ENCODE measurements at places on chromosomes 7 and 10.

GRCh38 chr7:111564078-111564477, 1.8 kb upstream of the IMMP2L start:
- DNase-seq = no peak

DNA sequence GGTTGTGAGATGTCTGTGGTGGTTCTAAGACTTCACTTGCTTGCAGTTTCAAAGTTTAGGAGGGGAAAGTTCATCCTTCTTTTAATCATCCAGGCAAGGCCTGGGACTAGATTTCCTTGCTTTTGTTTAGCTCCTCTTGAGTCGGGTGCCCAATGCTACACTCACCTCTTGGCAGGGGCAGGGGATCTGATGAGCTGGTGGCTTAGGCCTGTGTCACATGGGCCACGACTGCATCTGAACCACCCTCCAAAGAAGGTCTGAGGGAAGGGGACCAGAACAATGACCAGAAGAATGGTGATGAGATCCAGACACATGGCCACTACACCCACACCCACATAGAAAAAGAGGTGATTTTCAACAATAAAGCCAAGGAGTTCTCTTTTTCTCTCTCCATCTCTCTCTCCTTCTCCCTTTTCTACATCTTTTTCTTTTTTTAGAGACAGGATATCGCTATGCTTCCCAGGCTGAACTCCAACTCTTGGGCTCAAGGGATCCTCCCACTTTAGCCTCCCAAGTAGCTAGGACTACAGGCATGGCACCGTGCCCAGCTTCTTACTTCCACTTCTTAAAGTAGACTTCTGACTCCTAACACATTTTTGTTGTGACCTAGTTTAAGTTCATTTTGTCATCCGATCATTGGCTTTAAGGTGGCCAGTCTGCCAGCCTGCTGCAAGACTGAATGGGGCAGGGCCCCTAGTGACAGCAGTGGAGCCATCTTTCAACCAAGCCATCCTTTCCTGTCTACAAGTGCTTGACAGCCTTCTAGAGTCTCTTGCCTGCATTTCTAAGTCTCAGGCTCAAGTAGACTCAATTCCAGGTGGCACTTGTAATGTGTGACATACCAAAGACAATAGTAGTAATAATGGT, 350.9 kb downstream of the RNLS start:
- DNase-seq = no peak

GRCh38 chr10:84675060-84675459, 346.7 kb downstream of the CCSER2 start:
- no peak for DNase-seq

DNA sequence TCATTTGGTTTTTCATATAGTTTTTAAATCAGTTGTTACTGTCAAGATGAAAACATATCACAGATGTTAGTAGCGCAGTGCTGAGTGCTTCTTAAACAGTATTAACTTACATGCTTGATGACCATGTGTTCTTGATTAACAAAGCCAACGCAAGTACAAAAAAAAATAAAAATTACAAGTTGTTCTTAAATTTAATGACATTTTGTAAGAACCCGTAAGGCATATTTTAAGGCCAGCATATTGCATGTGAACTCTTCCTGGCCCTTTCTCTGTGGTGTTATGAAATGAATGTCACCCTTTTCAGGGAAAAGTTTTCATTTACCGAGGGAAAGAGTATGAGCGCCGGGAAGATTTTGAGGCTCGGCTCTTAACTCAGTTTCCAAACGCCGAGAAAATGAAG, 140.4 kb upstream of the NPS start:
- DNase-seq = no peak

DNA sequence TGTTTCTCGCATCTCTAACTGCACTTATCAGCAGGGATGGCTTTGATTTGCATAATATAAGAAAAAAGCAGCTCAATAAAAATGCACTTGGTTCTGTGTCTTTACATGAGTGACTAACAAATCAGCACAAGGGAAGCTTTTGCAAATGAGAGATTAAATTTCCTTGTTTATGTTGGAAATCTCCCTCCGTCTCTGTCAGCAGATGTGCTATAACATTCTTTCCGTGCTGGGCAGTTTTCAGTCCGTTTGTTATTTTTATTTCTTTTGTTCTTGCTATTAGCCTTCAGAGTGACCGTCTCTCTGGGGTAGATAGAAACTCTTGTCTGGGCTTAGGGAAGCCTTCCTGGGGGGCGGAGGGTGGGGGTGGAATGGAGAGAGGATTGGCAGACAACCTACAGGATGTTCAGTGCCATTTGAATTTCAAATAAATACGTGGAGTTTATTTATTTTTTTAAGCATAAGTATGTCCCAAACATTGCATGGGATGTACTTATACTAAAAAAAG, 96.0 kb downstream of the GATA3 start:
- no peak for DNase-seq

GRCh38 chr7:15335390-15335789, 226.4 kb downstream of the AGMO start:
- DNase-seq = no peak

GRCh38 chr10:18202680-18203460, 62.6 kb downstream of the CACNB2 start:
- DNase-seq = no peak

- peak; percentile 35 for DNase-seq
These were observed 225.0 kb upstream of the FAM3C start for GRCh38 chr7:121620953-121621606.

GRCh38 chr7:2802101-2802500, 42.0 kb downstream of the GNA12 start:
- DNase-seq = no peak

GRCh38 chr10:127195571-127196281, 665 bp downstream of the INSYN2A start:
- DNase-seq = no peak

GRCh38 chr10:108204528-108205305, 1040.2 kb upstream of the SORCS1 start:
- DNase-seq = no peak

- DNase-seq = no peak
These were observed 954 bp downstream of the FSCN3 start for GRCh38 chr7:127594490-127594889.

- DNase-seq = peak; percentile 53
These were observed 14.0 kb downstream of the KNDC1 start for GRCh38 chr10:133173860-133174640.

GRCh38 chr7:108002726-108003598, at the start of gene LAMB1:
Gene LAMB1, minus strand, starts transcription at chr7:108003161. Its CDS starts 276 bp downstream, at chr7:108002885.
- DNase-seq = peak; percentile 72

DNA sequence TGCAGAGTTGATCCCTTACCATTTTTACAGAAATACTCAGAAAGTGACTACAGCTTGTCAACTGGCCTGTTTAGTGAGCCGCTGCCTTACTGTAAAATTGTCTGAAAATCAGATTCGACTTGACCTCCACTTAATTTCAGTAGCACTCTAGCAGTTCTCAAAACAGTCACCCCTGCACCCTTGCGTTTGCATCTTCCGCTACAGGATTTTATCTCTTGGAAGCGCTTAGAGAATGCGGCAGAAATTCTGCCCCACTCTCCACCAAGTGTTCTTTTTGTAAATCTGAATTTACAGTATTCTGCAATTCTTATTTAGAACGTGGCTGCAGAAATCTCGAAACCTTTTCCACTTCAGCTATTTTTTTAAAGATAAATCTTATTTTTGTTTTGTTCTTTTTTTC, 1.9 kb upstream of the TWIST1 start:
- no peak for DNase-seq

GRCh38 chr7:72751978-72752377, 76.0 kb downstream of the TYW1B start:
- no peak for DNase-seq

GRCh38 chr7:816751-817671, 15.3 kb upstream of the SUN1 start:
- peak; percentile 90 for DNase-seq

DNA sequence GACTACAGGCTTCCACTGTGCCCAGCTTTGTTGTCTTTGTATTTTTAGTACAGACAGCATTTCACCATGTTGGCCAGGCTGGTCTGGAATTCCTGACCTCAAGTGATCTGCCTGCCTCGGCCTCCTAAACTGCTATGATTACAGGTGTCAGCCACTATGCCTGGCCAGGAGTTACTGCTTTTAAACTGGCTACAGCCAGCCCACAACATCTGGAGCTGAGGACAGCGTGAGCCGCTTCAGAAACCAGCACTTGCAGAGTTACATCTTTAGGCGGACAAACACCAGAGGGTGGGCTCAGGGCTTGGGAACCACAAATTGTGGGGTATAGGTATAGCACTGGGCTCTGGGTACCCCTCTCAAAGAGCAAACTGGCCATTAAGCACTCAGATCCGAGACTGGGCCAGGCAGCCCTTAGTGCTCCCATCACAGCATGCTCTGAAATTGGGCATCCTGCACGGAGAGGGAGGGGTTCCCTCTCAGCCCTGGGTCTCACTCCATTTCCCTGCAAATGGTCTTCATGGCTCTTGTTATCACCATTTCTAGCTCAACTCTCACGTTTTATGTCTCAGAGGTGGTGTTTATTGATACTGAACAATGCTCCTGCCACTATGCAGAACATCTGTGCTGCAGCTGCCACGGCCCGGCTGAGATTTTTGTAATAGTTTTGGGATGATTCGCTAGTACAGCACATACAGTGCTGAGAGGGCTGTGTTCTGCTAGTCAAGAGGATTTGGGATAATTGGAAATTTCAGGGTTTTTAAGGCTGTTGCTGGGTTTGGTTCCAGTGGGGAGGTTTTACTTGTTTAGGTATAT, 146.4 kb upstream of the LYZL2 start:
- no peak for DNase-seq

DNA sequence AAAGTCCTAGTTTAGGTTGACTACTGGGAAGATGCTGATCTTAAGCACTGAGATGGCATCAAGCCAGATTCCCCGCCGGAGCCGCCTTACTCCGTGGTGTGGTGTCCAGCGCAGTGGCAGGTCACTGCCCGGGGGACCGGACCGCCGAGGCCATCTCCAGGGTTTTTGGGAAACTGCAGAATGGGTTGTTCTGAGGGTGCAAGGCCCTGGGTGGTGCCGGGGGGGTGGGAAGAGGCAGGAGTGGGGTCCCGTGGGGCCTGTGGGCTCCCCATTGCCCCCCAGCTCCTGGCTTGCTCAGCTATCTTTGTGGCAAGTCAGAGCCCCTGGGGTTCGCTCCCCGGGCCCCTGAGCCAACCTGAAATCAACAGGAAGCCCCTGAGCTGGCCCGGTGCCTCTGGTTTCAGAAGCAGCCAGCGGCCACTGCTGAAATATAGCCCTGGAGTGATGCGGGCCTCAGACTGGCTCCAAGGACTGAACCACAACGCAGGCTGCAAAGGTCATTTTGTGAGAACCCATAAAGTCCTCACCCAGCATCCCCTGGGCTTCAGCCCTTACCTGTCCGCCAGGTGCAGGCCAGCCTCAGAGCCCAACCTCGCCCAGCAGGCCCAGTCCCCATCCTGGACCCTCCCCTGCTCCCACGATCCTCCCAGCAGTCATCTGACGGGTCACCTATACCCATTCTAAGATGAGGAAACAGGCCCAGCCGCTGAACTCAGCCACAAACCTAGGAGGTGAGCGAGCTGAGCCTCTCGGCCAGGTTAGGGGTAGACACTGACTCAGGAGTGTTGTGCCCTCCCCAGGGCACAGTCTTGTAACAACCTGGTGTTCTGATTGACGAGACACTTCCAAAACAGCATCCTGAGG, 102.7 kb downstream of the PDGFA start:
- DNase-seq = peak; percentile 67

- no peak for DNase-seq
These were observed 561.7 kb upstream of the POM121L12 start for GRCh38 chr7:52473756-52474155.

Data from spleen (tissue), 13 donors.